Activated T-cell treated with anti-CD3 and anti-CD28 coated beads for 24 hours (primary cell): ENCODE measurements at places on chromosomes 2 and 18.

GRCh38 chr2:168482269-168482668 is 26.2 kb downstream of the CERS6 start:
- DNase-seq, result no peak

- DNase-seq, result no peak
Measured at GRCh38 chr2:165401285-165401852, 68.1 kb upstream of the CSRNP3 start.

DNA sequence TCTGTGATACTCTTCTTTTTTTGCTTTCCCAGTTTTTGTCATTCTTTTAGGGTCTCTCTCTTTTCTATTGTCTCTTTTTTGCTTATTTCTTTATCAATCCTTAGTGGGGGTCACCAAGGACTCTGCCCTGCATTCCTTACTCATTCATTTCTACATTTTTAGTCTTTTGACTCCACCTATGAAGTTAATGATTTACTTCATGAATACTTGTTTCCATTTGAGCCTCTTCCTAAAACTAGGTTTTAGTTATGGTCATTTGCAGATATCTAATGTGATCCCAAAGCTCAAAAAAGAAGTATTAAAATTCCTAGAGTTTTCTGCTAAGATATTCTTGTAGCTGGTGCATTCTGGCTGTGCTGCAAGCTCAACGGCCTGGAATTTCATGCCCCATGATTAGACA is 149.3 kb upstream of the AQP4 start:
- DNase-seq, result no peak

DNA sequence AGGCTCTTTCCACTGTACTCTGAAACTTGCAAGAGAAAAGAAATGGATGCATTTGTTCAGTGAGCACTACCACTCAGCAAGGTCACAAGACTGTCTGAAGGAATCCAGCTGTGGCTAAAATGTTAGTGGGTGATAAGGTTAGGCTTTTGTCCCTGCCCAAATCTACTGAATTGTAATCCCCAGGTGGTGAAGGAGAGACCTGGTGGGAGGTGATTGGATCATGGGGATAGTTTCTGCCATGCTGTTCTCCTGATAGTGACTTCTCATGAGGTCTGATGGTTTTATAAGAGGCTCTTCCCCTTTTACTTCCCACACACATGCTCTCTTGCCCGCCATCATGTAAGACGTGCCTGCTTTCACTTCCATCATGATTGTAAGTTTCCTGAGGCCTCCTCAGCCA is 68.2 kb downstream of the ZNF385B start:
- no peak for DNase-seq

DNA sequence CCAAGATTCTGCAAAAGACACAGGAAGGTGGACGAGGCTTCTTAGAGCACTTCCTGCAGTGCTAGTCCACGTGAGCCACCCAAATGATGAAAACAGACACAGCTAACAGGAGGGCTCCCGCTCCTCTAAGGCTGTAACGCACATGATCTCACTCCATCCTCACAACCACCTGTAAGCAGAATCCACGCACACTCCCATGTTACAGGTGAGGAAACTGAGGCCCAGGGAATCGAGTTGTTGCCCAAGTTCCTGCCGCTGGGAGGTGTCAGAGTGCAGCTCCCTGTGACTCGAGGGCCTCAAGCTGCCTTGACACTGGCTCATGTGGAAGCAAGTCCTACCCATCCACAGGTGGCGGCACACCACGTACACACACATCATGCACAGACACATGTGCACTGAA is 4.4 kb downstream of the DNMT3A start:
- DNase-seq, result no peak

DNA sequence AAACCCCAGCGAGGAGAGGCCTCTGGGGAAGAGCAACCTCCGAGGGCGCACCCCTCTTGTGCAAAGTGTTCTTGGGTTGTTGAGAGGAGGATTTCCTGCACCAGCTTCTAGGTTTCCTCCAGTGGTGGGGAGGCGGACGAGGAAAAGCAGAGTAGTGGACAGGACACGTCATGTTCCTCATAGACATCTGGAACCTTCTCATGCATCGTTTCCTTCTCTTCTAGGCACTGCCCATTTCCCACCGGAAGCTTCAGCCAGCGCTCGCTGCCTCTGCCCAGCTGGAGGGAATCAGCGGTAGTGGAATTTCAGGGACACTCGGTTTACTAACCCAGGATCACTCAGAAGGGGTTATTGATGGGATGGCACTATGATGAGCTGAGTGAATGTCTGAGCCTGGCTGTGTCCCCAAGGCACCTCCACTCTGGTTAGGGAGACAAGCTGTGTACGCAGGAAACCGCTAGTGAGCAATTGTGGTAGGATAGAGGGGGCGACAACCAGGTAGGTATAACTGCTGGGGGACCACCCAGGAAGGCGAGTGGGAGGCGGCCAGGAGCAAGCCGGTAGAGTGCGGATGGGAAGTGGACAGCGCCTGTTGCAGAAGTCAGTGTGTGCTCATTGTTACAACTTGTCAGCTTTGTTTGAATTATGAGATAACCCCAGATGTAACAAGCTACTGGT is 960 bp upstream of the APOB start:
- no peak for DNase-seq

- no peak for DNase-seq
Measured at GRCh38 chr2:40451918-40452605, at the start of gene SLC8A1. TSS of gene SLC8A1 (minus strand) at chr2:40452090.

- DNase-seq, result no peak
Measured at GRCh38 chr2:14675489-14675888, 43.0 kb downstream of the LRATD1 start.

DNA sequence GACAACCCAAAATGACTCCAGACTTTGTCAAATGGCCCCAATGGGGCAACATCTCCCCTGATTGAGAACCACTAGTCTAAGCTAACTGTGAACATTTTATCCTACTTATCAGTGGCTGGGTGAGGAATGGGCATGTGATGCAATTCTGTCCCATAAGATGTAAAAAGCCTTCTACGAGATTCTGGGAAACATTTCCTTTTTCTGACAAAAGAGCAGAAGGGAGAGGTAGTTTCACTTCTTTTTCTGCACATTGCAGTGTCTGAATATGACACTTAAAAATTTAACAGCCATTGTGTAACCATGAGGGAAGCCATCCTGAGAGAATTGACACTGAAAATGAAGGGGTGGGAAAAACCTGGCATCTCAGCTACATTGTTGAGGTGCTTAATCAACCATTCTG is 17.3 kb upstream of the MARCHF4 start:
- no peak for DNase-seq

DNA sequence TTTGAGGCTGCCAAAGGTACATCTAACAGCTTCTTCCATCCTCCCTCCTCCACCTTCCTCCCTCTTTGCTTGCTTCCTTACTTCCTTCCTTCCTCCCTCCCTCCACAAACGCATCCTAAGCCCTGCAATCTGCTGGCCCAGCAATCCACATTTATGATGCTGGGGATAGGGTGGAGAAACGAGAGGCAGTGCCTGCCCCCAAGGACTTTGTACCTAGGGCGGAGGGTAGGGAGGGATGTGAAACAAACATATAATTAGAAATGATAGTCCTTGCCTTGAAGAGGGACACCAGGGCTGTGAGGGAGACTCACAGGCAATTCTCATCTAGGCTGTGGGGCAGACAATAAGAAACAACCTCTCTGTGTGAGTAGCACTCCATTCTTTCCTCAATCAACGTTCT is 188.3 kb downstream of the ANKRD30B start:
- no peak for DNase-seq

- no peak for DNase-seq
Measured at GRCh38 chr2:218145124-218145523, 19.3 kb downstream of the CXCR2 start.

DNA sequence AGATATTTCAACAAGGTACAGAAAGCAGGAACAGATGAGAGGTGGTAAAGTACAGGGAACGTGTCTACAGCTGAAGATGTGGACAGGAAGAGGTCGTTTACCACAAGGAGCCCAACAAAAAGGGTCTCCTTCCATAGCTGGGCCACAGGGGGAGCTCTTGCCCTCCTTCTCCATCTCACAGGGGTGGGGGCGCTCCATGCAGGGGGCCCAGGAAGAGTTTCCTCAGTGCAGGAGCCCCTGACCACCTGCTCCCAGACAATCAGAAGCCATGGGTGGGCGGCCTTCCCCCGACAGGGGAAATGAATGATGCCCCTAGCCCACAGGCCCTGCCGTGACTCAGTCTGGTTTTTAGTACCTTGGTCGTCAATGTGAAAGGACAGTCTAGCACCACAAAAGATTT is 163.6 kb upstream of the ZNF516 start:
- DNase-seq, result no peak

GRCh38 chr2:20016346-20016745 is 3.9 kb upstream of the MATN3 start:
- DNase-seq, result no peak

DNA sequence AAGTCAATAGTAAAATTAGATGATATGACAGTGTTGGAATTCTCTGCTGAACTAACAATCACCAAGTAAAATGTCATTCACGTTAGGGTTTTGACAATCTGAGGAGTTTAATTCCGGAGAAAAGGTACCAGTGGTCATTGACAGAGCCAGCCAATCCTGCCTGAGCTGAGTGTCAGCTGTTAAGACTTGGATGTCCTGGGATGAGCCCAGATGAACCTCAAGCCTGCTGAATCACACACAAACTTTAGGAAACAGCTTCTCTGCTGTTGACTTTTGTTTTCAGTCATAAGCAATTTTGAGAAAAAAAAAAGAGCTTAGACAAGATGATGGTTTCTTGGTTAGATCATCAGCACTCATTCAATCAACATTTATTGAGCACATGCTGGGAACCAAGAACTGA is 600.0 kb upstream of the SLC39A10 start:
- no peak for DNase-seq

GRCh38 chr18:7590826-7591560 is 23.9 kb downstream of the PTPRM start:
- DNase-seq, result no peak

DNA sequence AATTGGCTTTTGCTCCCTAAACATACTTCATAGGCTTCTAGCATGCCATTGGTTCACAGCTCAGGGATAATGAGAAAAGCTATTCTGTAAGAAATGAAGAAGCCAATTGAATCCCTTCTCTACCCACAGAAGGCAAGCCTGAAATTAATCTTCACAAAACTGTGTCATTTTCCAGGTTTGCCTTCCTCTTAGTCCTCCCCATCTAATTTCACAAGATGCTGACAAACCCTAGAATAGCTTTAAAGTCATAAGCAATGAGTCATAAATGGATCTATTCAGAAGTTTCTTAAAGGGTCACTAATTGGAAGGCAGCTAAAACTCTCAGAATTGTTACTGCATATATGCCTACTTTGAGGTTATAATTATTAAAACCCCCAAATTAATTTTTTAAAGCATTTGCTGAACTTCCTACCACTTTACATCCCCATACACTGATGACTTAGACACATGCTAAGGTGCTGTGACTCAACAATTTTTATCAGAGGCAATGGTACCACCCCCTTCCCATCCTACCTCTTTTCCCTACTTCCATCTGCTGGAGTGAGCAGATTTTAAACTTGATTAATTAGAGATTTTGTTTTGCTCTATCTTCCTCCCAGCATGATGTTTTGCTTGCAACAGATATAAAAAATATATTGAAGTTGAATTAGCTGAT is 51.3 kb upstream of the NABP1 start:
- DNase-seq, result no peak

GRCh38 chr2:236262238-236262637 is 2.0 kb downstream of the ASB18 start:
- DNase-seq, result no peak

- no peak for DNase-seq
Measured at GRCh38 chr18:40415176-40415791, 1539.8 kb upstream of the PIK3C3 start.

GRCh38 chr2:28451793-28452533 is 43.9 kb upstream of the PLB1 start:
- no peak for DNase-seq

GRCh38 chr2:130390460-130391057 is 34.7 kb downstream of the PTPN18 start:
- no peak for DNase-seq

DNA sequence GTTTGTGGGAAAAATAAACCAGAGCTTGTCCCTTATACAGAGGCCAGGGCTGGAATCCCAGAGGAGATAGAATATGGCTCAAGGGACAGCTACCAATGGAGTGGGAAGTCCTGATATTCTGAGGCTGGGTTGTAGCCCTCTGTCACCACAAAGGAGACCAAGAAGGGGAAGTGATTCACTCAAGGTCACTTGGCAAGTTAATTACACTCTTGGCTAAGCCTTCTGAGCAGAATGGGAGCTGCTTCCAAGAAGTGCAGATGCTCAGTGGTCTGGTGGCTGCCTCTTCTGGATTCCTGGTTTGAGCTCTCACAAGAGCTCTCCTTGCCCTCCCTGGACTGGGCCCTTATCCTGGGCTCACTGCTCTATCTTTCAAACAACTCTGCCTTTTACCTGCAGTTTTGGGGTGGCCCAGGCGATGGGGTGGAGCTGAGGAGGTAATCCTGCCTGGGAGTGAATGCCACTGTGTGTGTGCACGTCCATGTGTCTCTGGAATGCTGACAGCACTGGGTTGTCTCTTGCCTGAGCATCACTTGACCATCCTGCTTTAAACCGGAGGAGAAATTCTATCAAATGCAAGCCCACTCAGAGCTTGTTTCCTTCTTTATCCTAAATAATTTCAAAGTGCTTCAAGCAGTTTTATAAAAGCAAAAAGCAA is 168.2 kb downstream of the KCNS3 start:
- no peak for DNase-seq

DNA sequence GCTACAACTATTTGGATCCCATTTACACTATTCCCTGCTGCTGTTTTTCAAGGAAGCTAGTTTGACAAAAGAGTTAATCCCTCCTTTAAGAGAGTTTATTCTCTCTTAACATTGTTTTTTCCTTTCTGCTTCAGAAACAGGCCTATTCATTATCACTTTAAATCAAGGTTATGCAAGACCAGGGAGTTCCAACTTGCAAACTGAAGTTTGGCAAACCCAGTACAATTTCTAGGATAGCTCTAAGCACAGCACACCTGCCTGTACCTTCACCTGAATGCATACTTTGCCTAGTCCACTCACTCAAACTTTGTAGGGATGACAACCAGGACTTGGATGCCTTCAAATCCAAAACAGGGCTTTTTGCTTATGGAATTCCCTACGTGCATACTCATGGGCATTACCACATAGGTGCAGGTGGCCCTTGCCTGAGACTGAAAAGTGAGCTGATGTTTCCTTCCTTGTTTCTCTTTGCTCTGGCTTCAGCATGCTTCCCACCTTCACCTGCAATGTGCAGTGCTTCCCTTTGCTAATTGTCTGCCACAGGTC is 193.8 kb upstream of the MMADHC start:
- no peak for DNase-seq

- DNase-seq, result peak; percentile 17
Measured at GRCh38 chr2:15561574-15562344, 625 bp upstream of the NBAS start.
